ENCODE measurements at places on chromosomes 1 and 21.

DNA sequence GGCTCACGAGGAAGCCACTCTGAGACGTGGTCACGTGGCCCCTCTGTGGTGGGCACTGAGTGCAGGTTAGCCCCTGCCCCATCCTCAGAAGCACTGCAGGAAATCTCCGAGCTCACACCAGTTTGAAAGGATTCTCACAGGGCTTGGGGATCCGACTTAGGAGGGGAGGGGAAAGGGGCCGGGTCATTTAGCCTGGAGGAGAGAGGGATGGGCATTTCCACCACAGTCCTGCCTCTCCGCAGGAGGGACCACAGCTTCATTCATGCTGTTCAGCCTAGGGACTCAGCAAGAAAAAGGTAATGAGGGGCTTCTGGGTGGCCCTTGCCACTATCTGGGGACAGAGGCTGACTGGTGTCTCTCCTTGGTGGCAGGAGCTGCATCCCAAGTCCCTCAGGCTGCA, 126.5 kb downstream of the NPHP4 start:
- no peak for DNase-seq

- no peak for DNase-seq
Measured at GRCh38 chr1:228457017-228457395, 30.2 kb upstream of the RNF187 start.

DNA sequence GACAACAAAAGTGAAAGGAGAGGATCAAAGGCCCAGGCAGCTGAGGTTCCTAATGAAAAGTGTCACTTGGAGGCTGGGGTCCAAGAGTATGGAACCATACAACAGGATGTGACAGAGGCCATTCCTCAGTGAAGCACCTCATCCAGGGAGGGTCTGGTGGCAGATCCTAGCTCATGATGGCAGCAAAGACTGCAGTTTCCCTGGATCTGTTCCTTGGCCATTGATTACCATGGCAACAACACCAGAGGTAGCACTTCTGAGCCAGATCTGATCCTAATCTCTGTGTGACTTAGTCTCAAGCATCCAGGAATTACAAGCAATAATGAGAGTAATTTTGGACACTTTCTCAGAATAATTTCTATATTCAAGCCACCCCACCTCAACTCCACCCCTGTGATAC, 12.9 kb downstream of the FAM177B start:
- DNase-seq: peak; percentile 25

DNA sequence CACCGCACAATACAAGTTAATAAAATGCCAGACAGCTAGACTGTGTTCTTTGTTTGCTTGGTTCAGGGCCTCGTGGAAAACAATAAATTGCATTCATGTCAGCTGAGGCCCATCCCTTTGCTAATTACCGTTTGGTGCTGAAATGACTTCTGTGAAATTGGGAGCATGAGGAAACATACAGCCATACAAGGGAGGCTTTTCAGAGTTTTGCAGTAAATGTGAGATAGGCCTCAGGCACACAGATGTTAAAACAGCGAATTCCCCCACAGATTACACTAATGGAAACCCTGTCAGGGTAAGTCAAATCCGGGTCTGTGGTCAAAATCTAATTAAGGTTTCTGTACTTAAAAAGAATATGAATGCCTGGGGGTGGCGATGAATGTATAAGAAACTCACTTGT, 173.5 kb upstream of the LMO4 start:
- DNase-seq: no peak

DNA sequence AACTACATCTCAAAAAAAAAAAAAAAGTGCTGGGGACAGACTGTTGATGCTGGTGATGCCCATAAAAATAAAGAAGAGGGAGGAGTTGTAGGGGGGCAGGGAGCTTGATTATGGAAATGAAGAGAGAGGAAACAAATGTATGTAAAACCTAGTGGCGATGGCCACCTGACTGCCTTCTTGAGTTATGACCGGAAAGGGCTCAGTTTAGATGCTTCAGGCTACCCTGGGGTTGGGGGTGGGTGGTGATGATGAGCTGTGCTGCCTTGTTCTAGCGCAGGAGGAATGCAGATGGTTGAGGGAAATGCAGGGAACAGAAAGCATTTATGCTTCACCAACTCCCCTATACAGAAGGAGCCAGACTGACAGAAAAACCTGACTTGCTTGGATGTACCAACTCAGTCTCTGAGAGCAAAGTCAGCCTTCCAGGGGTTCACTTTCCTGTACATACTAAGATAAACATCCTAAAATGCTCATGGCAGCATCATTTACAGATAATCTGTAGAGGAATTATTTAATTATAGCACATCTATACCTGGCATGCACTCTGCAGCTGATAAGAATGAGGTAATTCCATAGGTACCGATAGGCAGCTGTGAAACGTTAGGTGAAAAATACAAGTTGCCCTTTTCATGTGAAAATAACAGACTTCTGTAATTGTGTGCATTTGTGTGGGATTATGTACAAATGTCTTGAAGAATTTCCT, 8.0 kb upstream of the BCAR3 start:
- DNase-seq: no peak

DNA sequence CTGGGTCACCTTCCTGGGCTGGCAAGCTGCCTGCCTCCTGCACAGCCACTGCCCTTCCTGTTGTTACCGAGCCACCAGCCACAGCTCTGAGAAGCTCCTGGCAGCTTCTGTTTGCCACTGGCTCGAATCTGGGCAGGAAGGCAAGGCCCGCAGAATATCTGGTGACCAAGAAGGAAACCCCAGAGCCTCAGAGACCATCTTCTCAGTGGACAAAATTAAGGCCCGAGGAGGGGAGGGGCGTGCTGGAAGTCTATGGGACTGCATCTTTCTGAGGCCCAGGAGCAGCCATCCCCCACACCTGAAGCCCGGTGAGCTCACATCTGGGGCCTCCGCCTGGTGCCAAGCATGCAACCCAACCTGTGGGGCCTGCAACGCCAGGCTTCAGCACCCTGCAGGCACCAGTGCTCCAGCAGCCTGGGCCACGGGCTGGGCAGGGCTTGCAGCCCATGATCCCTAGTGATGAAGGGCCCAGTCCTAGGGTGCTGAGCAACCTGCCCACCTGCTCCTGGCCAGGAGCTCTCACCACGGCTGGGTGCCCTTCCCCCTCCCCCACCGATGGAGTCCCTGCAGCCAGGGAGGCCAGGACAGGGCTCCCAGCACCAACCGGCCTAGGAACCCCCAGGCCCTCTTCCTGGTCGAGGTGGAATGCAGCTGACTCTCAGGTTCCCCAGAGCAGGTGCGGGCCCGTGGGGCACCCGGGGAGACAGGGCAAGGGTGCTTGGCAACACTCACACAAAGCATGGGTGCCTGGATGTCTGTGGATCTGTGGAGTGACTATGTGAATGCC, 879 bp downstream of the CPTP start:
- no peak for DNase-seq

DNA sequence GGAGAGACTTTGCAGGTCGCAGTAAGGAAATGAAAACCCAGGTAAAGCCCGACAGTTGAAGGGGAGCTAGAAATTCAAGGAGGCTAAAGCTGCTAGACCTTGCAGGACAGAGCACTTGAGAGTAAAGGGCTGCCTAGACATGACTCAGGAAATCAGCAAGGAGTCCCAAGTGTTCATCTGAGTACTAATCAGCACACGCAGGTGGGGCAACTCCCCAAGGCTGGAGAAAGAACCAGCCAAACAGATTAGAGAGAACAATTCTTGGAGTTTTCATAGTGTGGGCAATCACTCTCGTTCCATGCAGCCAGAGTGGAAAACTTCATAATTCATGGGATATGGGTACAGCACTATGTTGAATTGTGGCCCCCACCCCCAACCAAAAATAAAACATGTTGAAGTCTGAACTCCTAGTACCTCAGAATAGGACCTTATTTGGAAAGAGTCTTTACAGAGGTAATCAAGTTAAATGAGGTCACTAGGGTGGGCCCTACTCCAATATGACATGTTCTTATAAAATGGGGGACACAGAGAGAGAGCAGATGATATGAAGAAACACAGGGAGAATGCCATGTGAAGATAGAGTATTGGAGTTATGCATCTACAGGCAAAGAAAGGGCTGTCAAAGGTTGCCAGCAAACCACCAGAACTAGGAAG, 28.0 kb downstream of the SYDE2 start:
- no peak for DNase-seq

GRCh38 chr21:22351076-22351475, 1352.9 kb downstream of the NCAM2 start:
- DNase-seq: no peak

- no peak for DNase-seq
Measured at GRCh38 chr1:221234791-221235190, 355.5 kb downstream of the HLX start.

DNA sequence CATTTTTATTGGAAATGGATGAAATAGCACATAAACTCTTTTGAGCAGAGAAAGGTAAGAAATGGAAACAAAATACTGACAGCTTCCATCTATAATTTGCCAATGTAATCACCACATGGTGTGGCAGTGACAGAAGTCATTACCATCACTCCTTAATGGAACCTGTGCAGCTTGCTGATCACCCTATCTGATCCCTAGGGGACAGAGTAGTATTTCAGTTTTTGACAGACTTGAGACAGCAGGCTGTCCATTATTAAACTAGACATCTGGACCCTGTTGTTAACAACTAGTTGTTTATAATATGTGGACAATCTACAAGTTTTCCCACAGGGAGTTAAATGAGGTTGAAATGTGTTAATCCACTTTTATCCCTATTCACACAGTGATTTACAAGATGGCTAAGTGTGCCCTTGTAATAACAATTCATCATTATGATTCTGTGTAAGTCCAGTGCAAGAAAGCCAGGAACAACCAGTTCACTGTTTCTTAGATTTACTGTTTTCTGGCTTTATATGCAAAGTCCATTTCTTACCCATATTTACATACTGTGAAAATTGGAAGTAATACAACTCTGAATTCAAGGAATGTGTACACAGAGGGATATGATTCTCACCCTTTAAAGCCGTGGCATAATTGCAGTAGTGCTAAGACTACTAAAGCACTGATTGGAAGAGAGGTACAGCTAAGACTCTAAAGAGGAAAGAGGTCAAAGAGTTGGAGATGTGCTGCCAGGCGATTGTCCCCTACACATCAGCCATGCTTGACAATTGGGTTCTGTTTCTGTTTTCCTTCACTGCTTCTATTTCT, 9.1 kb downstream of the KCNT2 start:
- DNase-seq: no peak

GRCh38 chr1:27643600-27644368, 8.8 kb upstream of the FGR start:
- no peak for DNase-seq

DNA sequence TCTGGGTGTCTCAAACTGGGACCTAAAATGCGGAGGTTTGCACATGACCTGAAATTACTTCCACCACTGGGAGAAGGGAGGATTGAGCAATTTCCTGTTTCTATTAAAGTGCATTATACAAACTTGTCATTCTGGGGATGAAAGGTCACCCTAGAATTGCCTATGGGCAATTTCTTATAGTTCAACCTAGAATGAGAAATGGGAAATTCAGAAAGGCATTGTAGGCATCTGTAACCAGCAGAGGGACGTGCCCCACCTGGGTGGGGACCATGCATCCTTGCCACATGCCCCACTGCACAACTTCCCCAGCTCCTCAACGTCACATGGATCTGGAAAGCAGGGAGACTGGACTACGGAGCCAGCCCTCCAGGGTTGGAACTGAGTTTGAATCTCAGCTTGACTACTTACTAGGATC, 47.0 kb downstream of the MRPL39 start:
- DNase-seq: no peak

- DNase-seq: no peak
Measured at GRCh38 chr1:91777196-91777595, 108.8 kb downstream of the TGFBR3 start.

DNA sequence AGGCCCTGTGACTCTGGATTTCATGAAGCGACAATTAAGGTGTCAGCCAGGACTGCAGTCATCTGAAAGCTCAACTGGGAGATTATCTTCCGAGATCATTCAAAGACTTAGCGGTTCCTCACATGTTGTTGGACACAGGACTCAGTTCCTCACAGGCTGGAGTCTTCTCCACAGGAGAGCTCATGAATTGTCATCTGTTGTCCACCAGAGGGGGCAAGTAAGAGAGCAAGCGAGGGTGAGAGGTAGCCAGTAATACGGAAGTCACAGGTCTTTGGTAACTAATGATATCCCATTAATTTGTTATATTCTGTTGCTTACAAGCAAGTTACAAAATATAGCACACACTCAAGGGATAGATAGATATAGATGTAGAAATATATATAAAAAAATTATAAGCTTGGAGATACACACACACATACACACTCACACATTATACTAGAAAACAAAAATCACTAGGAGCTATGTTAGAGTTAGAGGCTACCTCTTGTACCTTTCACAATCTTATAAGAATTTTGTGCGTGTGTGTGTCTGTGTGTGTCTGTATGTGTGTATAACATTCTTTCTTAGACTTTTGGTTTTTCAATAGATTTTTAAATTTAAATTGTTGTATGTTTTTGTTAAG, 1695.3 kb downstream of the BRINP3 start:
- peak; percentile 72 for DNase-seq

DNA sequence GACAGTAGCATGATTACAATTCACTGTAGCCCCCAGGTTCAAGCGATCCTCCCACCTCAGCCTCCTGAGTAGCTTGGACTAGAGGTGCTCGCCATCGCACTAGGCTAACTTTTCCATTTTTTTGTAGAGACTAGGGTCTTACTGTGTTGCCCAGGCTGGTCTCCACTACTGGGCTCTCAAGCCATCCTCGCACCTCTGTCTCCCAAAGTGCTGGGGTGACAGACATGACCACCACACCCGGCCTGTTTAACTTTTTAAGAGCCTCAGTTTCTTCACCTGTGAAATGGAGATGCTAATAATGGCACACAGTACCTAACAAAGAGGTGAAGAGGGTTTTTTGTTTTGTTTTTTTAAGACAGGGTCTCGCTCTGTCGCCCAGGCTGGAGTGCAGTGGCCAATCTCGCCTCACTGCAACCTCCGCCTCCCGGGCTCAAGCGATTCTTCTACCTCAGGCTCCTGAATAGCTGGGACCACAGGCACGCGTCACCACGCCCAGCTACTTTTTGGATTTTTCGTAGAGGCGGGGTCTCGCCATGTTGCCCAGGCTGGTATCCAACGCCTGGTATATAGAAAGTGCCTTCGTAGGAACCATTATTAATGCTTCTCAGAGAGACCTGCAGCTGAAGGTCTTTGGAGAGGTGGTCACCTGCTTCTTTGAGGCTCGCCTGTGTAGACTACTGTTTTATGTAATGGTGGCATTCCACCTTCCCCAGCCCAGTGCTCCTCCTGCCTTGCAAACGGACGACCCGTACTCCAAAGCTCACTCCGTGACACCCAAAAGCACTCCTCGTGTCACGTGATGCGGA, 567 bp downstream of the PMVK start:
- no peak for DNase-seq
